Left renal pelvis (tissue), 4 donors: ENCODE measurements at places on chromosomes 1 and 21.

DNA sequence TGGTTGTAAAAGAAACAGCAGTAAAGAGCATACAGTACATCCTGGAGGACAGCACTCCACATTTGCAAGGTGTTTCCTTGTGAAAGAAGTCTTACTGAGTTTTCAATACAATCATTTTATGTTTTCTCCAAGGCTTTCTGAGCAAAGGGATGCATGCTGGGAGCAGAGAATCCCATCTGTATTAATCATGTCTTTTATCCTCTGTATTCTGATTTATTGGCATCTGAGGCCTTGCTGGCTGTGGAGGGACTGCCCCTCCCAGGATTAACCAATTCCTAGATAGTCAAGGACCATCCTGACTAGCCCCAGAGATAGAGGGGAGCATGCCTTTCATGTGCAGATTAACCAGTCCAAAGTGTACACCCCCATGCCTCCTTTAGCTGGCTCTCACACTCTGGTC, 476.3 kb downstream of the SIPA1L2 start:
- no peak for DNase-seq

- no peak for DNase-seq
Measured at GRCh38 chr1:97033949-97034348, 312.4 kb downstream of the PTBP2 start.

GRCh38 chr1:63148825-63149645, 173.3 kb upstream of the FOXD3 start:
- no peak for DNase-seq

DNA sequence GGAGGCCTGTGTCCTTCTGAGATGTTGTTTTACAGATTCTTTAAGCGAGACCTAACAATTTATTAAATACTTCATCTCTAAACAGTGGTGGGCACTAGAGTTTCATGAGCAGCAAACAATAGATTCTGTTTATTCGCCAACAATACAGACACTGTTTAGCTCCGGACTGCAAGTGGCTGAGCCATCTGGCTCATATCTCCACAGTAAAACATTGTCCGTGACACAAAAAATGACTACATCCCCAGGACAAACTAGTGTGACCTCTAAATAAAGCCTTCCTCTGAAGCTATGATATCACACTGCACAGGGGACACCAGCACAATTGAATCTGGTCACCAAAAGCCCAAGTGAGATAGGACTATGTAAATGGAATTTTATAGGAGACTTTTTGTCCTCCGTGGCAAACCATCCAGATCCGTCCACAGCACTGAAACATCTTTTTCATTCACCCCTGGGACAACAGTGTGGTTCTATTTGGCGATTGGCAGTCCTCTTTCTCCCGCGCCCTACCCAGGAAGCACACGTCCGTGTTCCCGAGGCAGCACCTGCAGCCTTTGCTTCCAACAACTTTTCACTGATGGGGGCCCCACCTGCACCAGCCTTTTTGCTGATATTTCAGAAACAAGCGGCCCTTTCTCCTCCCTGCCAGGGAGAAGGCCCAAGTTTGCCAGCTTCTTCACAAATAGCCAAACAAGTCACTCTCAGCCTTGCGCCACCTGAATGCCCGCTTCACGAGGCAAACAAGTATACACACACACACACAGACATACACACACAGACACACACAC, 47.4 kb downstream of the OLIG1 start:
- DNase-seq: no peak

- DNase-seq: no peak
Measured at GRCh38 chr1:201361652-201362504, 15.6 kb downstream of the TNNT2 start.

DNA sequence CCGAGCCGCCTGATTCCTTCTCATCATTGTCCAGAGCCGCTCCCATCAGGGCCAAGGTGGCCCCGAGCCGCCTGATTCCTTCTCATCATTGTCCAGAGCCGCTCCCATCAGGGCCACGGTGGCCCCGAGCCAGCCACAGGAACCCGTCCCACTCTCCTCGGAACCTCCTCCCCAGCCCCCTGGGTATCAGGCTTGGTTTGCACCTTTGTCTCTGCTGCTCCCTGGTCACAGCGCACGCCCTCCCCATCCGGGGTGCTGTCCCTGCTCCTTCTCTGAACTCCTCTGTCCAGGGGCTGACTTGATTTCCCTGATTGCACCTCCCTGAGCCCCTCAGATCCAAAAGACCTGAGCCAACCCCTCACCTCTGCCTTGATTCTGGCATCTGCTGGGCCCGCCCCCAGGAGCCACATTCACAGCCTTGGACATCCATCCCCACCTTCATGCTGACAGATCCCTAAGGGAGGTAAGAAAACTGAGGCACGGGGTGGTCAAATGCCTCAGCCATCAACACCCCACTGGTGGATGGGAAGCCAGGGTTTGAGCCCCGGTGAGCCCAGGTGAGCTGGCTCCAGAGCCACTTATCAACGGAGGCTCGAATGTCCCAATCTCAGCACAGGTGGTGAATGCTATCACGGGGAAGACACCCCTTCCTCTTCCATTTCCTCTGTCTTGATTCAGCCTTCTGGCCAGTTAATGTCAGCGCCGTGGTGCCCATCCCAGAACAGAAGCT, 25.6 kb upstream of the COL18A1 start:
- no peak for DNase-seq

DNA sequence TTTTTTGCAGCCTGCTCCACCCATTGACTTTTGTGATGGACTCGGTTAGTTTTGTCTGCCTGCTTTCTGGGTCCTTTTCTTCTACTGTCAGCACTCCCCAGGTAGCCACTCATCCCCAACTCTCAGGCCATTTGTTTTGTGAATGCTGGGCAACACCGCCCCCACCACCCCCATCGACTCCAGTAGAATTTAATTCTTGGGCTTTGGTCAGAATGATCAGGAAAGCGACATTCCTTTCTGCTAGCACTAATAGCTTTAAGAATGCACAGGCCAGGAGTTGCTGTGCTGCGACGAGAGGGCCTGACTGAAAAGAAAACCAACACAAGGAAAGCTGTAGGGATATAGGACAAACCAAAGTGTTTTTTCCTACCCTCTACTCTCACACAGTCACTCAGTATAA, 144.4 kb downstream of the CDC7 start:
- DNase-seq: no peak

GRCh38 chr1:158053276-158053675, 59.8 kb downstream of the KIRREL1 start:
- DNase-seq: no peak

DNA sequence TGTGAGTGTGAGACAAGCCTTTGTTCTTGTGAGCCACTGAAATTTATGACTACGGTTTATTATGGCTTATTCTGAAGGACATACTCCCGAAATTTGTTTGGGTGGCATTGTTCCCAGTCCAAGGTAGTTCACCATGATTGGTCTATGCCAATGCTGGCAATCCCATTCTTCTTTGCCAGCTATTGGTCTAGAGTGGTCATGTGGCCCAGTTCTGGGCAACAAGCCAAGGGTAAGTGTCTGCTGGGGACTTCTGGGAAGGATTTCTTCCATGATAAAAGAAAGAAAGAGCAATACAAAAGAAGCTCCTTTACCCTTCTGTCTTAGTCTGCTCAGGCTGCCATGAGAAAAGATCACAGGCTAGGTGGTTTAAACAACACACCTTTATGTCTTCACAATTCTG, 201.6 kb downstream of the SLC35F3 start:
- no peak for DNase-seq

- no peak for DNase-seq
Measured at GRCh38 chr1:151312411-151312810, 14.8 kb downstream of the PI4KB start.

DNA sequence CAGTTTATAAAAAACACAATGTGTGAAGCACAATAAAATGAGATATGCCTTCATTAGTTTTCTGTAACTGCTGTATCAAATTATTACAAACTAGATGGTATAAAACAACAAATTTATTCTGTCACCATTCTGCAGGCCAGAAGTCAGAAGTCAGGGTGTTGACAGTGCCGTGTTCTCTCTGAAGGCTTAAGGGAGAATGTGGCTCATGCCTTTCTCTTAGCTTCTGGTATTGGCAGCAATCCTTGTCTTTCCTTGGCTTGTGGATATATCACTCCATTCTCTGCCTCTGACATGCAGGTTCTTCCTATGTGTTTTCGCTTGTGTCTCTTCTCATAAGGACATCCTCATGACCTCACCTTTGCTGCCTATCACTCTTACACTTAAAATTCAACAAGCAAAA, 10.1 kb downstream of the NEK7 start:
- DNase-seq: no peak

DNA sequence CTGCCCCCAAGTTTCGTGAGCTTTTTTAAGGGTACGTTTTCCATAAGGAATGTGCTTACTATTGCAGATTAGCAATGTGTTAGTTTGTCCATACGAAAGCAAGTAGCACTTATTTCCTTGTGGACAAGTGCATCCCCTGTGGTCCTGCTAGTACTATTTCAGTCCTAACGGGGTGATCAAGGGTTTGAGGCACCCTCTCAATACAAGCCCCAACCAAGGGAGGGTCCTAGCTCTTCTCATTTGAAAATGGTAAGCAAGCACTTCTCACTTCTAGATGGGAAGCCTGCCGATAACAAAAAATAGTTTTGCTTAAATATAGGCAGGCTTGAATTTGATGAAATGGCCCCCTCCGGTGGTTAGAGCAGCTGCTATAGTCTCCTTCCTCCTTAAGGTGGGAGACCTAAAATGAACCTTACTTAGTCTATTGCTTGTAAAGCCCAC, 64.0 kb upstream of the HMCN1 start:
- no peak for DNase-seq

- no peak for DNase-seq
Measured at GRCh38 chr1:208552928-208553327, 308.7 kb upstream of the PLXNA2 start.

GRCh38 chr1:113540335-113540734, 150.0 kb downstream of the MAGI3 start:
- DNase-seq: no peak

GRCh38 chr1:83734420-83734819, 264.5 kb downstream of the TTLL7 start:
- no peak for DNase-seq

- no peak for DNase-seq
Measured at GRCh38 chr1:227416156-227416830, 98.0 kb upstream of the CDC42BPA start.

DNA sequence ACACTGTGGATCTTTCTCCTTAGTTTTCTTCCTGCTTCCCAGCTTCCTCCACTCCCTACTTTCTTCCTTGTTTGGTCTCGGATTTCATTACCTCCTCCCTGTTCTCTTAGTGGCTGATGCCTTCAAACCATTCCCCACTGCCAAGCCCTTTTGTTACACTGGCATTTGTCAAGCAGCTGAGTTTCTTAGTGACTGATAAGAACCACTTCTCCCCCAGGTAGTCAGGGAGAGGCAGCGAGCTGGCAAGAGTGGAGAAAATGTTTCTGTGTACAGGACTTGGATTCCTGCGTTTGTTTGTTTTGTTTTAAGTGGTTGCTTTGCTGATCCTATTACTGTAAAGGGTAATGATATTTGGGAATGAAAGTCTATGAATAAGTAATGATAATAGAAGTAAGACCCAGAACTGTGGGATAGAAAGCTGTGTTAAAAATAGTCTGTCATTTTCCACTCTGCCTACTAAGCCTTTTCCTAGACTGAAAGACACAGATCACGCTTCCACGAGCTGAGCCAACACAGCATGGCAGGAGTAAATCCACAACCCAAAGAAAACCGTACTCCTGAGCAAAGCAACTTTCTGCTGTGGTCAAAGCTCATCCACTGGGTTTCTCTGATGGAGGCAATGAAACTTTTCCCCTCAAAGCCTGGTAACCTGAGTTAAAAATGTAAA, 10.1 kb upstream of the SERTAD4 start:
- no peak for DNase-seq

DNA sequence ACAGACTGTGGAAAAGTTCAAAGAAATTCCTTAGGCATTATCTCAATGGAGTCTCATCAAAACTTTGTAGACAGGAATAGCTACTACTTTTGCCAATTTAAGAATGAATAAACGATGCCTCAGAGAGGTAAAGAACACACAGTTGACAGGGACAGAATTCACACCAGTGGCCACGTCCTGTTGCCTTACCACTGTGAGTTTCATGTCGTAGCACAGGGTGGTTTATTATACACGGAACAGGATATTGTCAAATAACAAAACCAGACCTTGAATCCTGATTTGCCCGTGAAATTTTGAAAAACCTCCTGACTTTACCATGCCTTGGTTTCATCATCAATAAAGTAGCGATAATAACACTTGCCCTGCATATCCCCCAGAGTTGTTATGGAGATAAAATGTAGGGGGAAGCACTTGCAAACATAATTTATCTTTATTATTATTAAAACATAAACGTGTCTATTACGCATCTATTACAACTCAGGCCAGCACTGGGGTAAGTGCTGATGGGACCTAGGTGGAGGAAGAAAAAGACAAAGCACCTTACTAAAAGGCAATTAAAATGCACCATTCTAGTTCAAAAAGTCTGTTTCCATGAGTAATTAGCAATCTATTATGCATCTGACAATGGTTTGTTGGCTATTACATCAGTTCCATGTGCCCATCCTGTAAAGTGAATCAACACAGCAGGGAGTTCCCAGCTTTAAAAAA, 408.1 kb upstream of the RUNX1 start:
- DNase-seq: no peak

DNA sequence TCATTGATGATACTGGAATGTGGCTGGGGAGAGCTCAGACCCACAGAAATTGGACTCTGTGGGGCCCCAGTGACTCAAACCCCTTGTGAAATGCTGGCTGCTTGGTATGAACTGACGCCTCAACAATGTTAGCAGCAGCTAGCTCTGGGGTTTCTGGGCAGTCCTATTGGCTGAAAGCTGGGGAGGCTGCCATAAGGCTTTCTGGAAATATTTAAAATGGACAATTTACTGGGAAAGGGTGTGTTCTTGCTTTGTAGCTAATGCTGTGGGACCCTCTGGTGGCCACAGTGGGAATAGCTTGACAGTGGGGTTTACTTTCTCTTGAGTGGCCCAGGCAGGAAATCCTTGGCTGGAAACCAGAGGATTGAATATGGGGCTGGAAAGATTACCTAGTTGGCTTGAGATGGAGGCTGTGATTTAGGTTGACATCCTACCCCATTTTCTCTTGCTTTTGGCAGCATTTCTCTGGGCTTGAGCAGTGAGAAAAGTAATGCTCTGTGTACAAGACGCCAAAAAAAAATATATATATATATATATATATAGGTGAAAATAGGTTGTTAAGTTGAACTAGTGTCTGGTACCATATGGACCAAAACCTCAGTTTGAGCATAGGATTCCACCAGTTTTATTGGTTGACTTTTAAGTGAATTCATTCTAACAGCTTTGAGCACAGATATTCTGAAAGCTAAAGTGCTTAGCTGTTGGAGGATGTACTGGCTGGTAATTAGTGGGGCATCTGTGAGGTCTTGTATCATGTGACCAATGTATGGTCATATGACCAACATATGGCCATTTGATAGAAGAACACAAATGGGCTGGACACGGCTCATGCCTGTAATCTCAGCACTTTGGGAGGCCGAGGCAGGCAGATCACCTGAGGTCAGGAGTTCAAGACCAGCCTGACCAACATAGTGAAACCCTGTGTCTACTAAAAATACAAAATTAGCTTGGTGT, 8.2 kb upstream of the S100A10 start:
- DNase-seq: no peak
